IMR-90 (cell line): ENCODE measurements at places on chromosomes 5 and 9. TPM values are rescaled to one million over a fixed set of nuclear protein-coding genes. Genes with fewer than 3 reads are reported as not detected.

DNA sequence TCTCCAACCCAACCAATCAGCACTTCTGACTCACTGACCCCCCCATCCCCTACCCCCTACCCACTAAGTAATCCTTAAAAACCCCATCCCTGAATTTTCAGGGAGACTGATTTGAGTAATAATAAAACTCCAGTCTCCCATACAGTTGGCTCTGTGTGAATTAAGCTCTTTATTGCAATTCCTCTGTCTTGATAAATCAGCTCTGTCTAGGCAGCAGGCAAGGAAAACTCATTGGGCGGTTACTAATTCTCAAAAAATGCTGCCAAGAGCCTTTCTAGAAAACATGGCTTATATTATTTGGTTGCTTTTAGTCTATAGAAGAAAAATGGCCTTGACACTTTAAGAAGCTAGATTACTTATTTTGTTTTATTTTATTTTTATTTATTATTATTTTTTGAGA lies 131.7 kb downstream of the SUSD1 start:
- H3K36me3 ChIP-seq, result no peaks in the 10 kb centered on the region
- no peak overlapping the region for H3K4me3 ChIP-seq
- peak overlapping the region; percentile 91 for H3K27ac ChIP-seq
- peak; percentile 57 for DNase-seq
- peaks cover 27% of the 10 kb centered on the region for H3K4me1 ChIP-seq

- peaks cover 23% of the 10 kb centered on the region for H3K4me1 ChIP-seq
- H3K27me3 ChIP-seq, result no peaks in the 10 kb centered on the region
- H3K36me3 ChIP-seq, result no peaks in the 10 kb centered on the region
- no peak overlapping the region for H3K27ac ChIP-seq
These were observed 43.9 kb upstream of the EGFL7 start for GRCh38 chr9:136618580-136619547.

- no peak overlapping the region for H3K4me3 ChIP-seq
- H3K27me3 ChIP-seq, result no peaks in the 10 kb centered on the region
- no peak overlapping the region for H3K27ac ChIP-seq
These were observed 20.7 kb upstream of the TMOD1 start for GRCh38 chr9:97480749-97481148.

- H3K4me3 ChIP-seq, result no peak overlapping the region
- DNase-seq, result peak; percentile 95
- no peaks in the 10 kb centered on the region for H3K27me3 ChIP-seq
- peaks cover 4% of the 10 kb centered on the region; the same call in 1 of the 2 replicates for H3K4me1 ChIP-seq
- H3K36me3 ChIP-seq, result peaks cover 4% of the 10 kb centered on the region
These were observed 160.9 kb downstream of the GIN1 start for GRCh38 chr5:102959055-102959454.

GRCh38 chr5:158807946-158808345 lies 291.8 kb downstream of the EBF1 start:
- no peaks in the 10 kb centered on the region for H3K27me3 ChIP-seq
- H3K27ac ChIP-seq, result no peak overlapping the region
- DNase-seq, result no peak
- H3K36me3 ChIP-seq, result no peaks in the 10 kb centered on the region
- H3K4me1 ChIP-seq, result no peaks in the 10 kb centered on the region

DNA sequence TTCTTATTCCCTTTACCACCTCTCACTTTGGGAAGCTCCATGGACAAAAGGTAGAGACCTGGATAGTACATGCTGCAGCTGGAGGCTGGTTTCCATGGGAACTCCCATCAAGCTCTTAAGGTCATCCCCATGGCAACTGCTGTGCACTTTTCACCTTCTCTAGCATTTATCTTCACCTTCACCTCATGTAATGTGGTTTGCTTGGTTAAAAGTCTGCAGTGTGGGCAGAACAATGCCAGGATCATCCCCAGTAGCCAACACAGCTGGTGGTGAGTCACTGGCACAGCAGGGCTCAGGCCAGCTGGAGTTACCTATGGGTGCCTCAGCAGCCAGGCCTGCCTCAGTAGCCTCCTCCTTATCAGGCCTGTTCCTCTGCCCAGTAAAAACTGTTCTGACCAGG lies 210.5 kb downstream of the GRIA1 start:
- no peaks in the 10 kb centered on the region for H3K36me3 ChIP-seq
- H3K4me3 ChIP-seq, result no peak overlapping the region
- H3K27ac ChIP-seq, result no peak overlapping the region
- DNase-seq, result no peak

DNA sequence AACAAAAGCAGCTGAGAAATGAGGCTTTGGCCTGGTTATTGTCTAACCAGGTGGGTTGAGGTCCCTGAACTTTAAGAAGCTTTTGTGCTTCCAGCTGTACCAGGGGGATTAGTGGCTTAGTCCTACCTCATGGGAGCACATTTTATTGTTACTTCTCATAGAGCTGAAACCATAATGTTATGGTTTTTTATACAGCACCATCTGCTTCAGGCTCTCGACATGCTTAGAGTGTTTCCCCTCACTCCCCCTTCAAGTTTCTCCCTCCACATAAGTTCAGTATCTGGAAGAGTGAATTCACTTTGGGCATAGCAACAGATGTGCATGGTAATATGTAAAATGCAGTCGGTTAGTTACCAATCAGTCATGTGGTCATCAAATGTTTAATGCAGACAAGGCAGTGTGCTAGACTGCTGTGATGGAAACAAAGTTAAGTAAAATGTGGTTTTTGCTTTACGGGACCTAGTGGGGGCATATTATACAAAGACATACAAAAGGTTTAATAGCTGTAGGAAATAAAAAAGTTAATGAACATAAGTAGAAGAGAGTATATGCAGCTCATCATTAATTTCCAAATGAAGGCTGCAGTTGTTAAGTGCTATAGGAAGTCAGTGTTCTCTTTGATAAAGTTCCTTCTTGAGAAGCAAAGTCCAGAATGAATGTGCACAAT lies 95.9 kb upstream of the SPRY4 start:
- H3K4me1 ChIP-seq, result peaks cover 5% of the 10 kb centered on the region
- no peaks in the 10 kb centered on the region for H3K27me3 ChIP-seq
- H3K36me3 ChIP-seq, result no peaks in the 10 kb centered on the region
- H3K4me3 ChIP-seq, result no peak overlapping the region
- peak; percentile 33 for DNase-seq

DNA sequence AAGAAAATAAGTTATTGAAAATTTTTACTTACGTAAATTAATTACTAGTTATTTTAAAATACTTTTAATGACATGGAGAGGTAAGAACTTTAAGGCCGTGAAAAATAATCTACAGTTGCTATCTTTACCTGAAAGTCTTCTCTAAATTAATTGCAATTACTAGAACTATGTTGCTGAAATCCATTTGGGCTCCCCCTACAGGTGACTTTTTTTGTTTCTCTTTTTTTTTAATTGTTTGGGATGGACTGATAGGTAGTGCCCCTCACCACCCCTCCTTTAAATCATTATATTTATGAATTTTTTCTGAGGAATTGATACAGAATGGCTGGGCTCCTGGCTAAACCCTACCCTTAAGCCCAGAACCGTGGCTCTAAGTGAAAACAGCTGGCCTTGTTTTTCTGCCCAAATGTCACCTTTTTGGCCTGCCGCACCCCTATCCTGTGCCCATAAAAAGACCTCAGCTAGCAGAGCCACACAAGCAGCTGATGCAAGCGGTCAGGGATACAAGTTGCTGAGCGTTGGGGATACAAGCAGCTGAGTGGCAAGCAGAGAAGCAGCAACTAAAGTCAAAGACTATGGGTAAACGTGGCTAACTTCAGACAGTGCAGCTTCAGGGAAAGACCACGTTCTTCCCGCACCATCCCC lies 315.2 kb upstream of the ACO1 start:
- no peak for DNase-seq
- H3K4me1 ChIP-seq, result no peaks in the 10 kb centered on the region
- no peaks in the 10 kb centered on the region for H3K27me3 ChIP-seq
- H3K27ac ChIP-seq, result no peak overlapping the region

DNA sequence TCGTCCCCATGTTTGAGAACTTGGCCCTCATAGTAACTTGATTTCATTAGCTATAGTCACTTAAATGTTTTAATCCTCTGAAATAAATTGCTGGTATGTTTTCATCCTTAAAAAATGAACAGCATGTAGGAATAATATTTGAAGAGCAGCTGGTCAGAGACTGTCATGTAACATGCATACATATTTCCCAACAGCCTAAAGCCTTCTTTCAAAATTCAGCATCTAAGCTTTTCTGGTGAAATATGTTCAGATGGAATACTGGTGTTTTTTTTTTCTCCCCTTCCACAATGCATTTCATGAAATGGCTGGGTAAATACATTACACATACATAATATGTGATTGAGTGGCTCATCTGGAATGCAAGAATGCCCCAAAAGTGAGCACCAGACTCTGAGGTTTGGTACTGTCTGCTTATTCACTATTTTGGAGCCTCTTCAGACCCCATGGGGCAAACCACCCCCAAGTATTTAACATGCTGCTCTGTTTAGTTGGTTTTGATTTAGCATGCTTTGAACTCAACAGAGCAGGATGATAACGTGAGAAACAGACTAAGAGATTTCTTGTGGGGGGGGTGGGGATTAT lies 94.0 kb downstream of the SMARCA2 start:
- DNase-seq, result peak; percentile 32
- no peaks in the 10 kb centered on the region for H3K27me3 ChIP-seq

- no peak overlapping the region for H3K27ac ChIP-seq
- no peaks in the 10 kb centered on the region for H3K27me3 ChIP-seq
- H3K4me3 ChIP-seq, result no peak overlapping the region
- H3K4me1 ChIP-seq, result peaks cover 27% of the 10 kb centered on the region
These were observed 99.2 kb downstream of the LPAR1 start for GRCh38 chr9:110939047-110939446.

DNA sequence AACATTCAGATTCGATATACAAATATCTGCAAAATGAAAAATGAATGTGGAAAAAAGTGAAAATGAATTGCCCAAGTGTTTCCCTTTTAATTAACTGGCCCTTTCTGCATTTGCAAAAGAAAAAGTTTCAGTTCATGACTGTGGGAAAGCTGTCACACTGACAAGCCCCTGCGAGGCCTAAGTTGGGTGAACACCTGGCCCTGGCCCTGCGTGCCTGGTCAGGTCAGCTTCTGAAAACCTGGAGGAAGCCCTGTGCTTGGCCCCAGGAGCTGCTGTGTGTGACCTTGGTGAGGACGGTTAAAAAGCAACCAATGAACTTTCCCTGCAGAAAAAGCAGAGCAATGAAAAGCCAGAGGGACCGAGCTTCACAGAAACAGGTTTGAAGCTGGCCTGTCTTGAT lies 41.0 kb upstream of the SHC3 start:
- H3K27ac ChIP-seq, result no peak overlapping the region
- DNase-seq, result no peak
- H3K36me3 ChIP-seq, result no peaks in the 10 kb centered on the region
- H3K4me3 ChIP-seq, result no peak overlapping the region
- H3K27me3 ChIP-seq, result peaks cover 2% of the 10 kb centered on the region
- H3K4me1 ChIP-seq, result peaks cover 5% of the 10 kb centered on the region; the same call in 1 of the 2 replicates

GRCh38 chr5:43193181-43193893 lies 1.3 kb downstream of the NIM1K start:
- peak overlapping the region; percentile 36 for H3K4me3 ChIP-seq
- no peaks in the 10 kb centered on the region for H3K36me3 ChIP-seq
- DNase-seq, result peak; percentile 94
- H3K27me3 ChIP-seq, result no peaks in the 10 kb centered on the region
- no peak overlapping the region for H3K27ac ChIP-seq

DNA sequence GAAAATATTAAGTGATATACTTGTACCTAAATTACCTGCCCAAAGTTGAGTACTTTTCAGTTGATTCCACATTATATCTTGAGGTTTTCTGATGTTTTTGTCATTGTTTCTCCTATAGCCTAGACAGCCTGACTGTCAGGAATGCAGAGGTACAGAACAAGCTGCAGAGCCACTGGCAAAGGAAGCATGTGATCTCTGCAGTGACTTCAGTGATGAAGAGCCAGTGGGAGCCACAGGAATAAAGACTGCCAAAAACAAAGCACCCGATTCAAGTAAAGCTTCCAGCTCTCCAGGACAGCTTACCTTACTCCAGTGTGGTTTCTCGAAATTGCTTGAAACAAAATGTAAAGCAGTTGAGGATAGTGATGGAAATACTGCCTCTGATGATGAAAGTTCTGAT lies 96.3 kb downstream of the ERCC6L2 start:
- H3K36me3 ChIP-seq, result peaks cover 12% of the 10 kb centered on the region
- no peaks in the 10 kb centered on the region for H3K27me3 ChIP-seq
- H3K4me1 ChIP-seq, result no peaks in the 10 kb centered on the region
- no peak overlapping the region for H3K27ac ChIP-seq
- H3K4me3 ChIP-seq, result no peak overlapping the region

GRCh38 chr9:95101326-95101725 lies 216.2 kb downstream of the FANCC start:
- no peak overlapping the region for H3K27ac ChIP-seq
- DNase-seq, result no peak
- peaks cover 28% of the 10 kb centered on the region for H3K36me3 ChIP-seq
- peaks cover 16% of the 10 kb centered on the region for H3K4me1 ChIP-seq
- H3K27me3 ChIP-seq, result no peaks in the 10 kb centered on the region

DNA sequence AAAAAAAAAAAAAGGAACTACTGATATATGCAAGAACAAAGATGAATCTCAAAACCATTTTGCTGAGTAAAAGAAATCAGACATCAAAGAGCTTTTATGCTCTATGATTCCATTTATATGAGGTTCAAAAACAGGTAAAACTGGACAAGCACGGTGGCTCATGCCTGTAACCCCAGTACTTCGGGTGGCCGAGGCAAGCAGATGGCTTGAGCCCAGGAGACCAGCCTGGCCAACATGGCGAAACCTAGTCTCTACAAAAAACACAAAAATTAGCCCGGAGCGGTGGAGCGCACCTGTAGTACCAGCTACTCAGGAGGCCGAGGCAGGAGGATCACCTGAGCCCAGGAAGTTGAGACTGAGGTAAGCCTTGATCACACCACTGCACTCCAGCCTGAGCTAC lies 7.8 kb downstream of the PTBP3 start:
- H3K36me3 ChIP-seq, result 0 out of 2 replicates have a peak, but pooled peaks cover 2% of the 10 kb centered on the region
- H3K27me3 ChIP-seq, result no peaks in the 10 kb centered on the region
- peaks cover 1% of the 10 kb centered on the region; the same call in 1 of the 2 replicates for H3K4me1 ChIP-seq
- H3K4me3 ChIP-seq, result no peak overlapping the region
- H3K27ac ChIP-seq, result no peak overlapping the region

DNA sequence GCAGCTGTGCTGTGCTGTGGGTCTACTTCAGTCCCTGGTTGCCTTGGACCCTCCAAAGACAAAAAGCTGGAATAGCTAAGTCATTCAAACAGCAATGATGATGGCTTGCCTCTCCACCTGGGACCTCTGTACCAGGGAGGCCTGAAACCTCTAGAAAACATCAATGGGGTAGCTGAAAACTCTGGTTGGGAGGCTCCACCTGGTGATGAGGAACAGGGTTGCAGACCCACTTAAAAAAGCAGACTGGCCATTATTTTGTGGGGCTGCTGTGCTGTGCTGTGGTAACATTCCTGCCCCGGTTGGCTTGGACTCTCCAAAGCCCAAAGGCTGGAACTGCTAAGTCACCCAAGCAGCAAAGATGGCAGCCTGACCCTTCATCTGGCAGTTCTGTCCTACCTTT lies 839.3 kb upstream of the ARRDC3 start:
- no peak overlapping the region for H3K4me3 ChIP-seq
- no peak overlapping the region for H3K27ac ChIP-seq
- H3K36me3 ChIP-seq, result no peaks in the 10 kb centered on the region
- no peaks in the 10 kb centered on the region for H3K27me3 ChIP-seq
- no peaks in the 10 kb centered on the region for H3K4me1 ChIP-seq

GRCh38 chr5:67401172-67401571 lies 204.6 kb upstream of the CD180 start:
- H3K27me3 ChIP-seq, result no peaks in the 10 kb centered on the region
- H3K36me3 ChIP-seq, result no peaks in the 10 kb centered on the region
- no peaks in the 10 kb centered on the region; the same call in 1 of the 2 replicates for H3K4me1 ChIP-seq
- no peak overlapping the region for H3K27ac ChIP-seq

The IL5 gene
- total RNA-seq, result not detected in 2 replicates

The SHOC1 gene
- total RNA-seq, result not detected in 2 replicates

The SERF1A gene
- total RNA-seq, result 2.2 and 7.2 TPM in 2 replicates

The CYSTM1 gene
- total RNA-seq, result 6.7 and 7.3 TPM in 2 replicates

The OR2K2 gene
- not detected in 2 replicates for total RNA-seq

The GIN1 gene
- 2.9 and 6.4 TPM in 2 replicates for total RNA-seq

The KLHL3 gene
- total RNA-seq, result 4.1 and 4.7 TPM in 2 replicates
